ENCODE measurements at places on chromosomes 3 and 15.
A peak's percentile ranks its signal among the peaks of the same experiment; 100 is the strongest.

DNA sequence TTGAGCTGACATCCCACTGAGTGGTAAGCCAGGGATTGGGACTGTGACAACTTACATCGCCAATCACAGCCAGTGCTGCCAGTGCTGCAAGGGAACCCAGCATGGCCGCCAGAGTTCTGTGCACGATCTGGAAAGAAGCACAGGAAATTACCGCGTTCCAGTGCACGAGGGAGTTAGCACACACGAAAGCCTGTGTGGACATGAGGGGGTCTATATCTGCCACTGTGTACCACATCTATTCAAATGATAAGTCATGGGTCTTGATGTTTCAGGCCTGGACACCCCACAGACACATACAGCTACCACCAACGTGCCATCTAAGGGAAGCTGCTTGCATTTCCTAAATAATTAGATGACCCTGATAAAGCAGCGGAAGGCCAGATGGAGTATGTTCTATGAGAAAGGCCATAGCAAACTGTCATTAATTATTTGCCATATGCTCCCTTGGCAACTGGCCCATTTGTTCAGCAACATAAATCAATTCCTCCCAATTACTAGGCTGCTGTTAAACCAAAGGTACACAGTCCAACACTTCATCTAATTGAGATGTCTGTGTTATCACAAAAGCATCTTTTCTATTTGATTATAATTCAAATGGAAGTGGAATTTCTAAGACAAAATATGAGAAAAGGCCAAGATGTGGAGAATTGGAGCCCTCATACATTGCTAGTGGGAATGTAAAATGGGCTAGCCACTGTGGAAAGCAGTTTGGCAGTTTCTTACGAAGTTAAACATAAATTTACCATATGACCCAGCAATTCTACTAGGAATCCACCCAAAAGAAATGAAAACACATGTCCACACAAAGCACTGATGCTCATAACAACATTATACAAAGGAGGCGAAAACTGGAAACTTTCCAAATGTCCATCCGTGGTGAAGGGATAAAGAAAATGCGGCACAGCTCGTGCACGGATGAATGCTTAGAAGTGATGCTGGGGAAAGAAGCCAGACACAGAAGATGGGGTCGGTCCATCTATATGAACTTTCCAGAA, 108.3 kb downstream of the OCA2 start:
- DNase-seq, result no peak
- peaks cover 6% of the 10 kb centered on the region for H3K4me1 ChIP-seq
- H3K27ac ChIP-seq, result no peak overlapping the region
- H3K36me3 ChIP-seq, result no peaks in the 10 kb centered on the region
- no peaks in the 10 kb centered on the region for H3K27me3 ChIP-seq
- H3K4me3 ChIP-seq, result no peak overlapping the region

DNA sequence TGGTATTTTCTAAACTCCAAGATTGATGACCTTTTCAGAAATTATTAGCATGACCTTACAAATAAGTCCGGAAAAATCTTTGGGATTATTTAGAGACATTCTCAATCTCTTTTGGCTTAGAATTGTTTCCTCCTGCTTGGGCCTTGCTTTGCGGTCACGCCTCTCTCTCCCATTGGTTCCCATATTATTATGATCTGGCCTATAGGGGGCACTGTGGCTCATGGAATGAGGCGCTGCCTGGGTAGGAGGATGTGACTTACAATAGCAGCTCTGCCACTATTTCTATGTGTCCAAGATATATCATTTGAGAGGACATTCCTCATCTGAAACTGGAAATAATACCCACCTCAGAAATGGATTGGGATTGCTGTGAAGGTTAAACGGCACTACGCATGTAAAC, 464.9 kb downstream of the MFSD1 start:
- no peak overlapping the region for H3K27ac ChIP-seq
- DNase-seq, result peak; percentile 65
- H3K27me3 ChIP-seq, result peaks cover 28% of the 10 kb centered on the region
- no peak overlapping the region for H3K4me3 ChIP-seq

- peaks cover 8% of the 10 kb centered on the region for H3K36me3 ChIP-seq
- H3K4me3 ChIP-seq, result no peak overlapping the region
- DNase-seq, result no peak
- H3K27ac ChIP-seq, result peak overlapping the region; percentile 86
- peaks cover 9% of the 10 kb centered on the region for H3K4me1 ChIP-seq
Measured at GRCh38 chr15:35717721-35718120, 171.8 kb upstream of the DPH6 start.

- peaks cover 12% of the 10 kb centered on the region for H3K4me1 ChIP-seq
- H3K4me3 ChIP-seq, result no peak overlapping the region
- DNase-seq, result no peak
- H3K36me3 ChIP-seq, result no peaks in the 10 kb centered on the region
- H3K27me3 ChIP-seq, result no peaks in the 10 kb centered on the region
Measured at GRCh38 chr3:170999737-171000242, 26.7 kb downstream of the SLC2A2 start.

DNA sequence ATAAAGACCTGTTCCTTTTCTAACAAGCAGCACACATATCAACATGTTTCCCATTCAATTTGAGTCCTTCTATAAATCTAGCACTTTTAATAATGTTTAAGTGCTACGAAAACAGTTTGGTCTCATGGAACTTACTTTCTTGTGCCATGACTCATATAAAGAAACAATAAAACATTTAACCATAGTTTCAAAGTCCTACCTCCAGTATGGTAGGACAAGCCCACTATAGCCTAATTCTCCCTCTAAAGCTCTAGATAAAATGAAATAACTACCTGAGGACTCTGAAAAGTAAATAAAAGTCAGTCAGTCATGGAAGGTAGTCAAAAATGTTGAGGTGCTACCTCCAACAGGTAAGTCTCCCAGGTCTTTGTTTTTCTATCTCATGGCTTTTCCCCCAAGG, 12.0 kb upstream of the PIK3CA start:
- no peak overlapping the region for H3K4me3 ChIP-seq
- no peak overlapping the region for H3K27ac ChIP-seq
- H3K36me3 ChIP-seq, result no peaks in the 10 kb centered on the region
- H3K4me1 ChIP-seq, result no peaks in the 10 kb centered on the region
- H3K27me3 ChIP-seq, result peaks cover 2% of the 10 kb centered on the region

DNA sequence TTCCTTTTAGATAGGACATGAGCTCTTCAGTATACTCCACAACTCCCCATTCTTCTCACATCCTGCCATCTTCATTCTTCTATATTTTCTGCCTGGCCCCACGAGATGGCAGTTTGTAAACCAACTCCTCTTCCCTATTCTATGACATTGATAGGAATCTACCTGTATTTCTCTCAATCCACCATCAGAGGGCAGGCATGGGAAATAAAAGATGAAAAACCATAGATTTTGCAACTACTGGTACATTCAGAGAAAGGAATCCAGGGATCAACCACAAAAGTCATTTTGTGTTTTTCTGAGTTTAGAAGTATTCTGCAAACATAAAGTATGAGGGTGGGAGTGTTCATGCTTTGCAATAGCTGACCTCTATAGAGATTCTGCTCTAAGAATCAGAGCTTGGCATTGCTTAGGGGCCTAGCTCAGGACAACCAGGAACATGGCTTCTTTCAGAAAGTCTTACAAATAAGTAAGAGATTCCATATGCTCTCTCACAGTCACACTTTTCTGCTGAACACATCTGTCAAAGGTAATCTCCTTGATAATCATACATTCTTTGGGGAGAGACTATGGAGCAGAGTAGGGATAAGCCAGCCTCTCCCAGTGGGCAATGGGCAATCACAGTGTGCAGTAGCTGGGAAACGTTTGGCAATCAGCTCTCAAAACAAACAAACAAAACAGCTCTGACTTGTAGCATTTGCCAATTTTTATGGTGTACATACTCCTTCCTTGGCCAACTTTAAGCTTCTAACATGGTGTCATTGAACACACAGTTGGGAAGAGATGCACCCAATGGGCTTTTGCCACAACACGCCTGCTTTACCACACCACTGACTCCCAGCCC, 43.1 kb upstream of the SLC25A36 start:
- H3K4me3 ChIP-seq, result no peak overlapping the region
- H3K27ac ChIP-seq, result no peak overlapping the region
- peaks cover 11% of the 10 kb centered on the region for H3K27me3 ChIP-seq
- peak; percentile 21 for DNase-seq

DNA sequence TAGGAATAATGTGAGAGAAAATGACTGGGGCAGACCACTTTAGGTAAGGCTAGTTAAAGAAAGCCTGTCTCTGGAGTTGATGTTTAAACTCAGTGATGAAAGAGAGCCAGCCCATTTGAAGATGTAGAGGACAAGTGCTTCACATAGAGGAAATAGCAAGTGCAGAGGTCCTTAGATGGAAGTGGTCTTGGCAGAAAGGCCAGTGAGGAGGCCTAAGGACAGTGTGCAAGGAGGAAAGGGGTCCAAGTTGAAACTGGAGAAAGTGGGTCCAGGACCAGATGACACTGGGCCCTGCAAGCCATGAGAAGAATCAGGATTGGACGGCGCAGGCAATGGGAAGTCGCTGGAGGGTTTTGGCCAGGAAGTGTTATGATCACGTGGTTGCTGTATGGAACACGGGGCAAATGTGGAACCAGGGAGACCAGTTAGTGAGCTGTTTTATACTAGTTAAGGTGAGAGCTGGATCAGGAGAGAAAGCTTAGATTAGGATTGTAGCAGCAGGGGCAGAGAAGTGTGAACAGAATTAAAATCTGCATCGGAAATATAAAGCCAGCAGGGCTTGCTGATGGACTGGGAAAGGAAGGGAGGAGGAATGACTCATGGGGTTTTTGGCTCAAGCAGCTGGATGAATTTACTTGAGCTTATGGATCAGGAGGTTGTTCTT, 48.0 kb upstream of the SCAANT1 start:
- H3K27ac ChIP-seq, result peak overlapping the region; percentile 62
- peaks cover 6% of the 10 kb centered on the region for H3K27me3 ChIP-seq
- peaks cover 2% of the 10 kb centered on the region for H3K36me3 ChIP-seq

GRCh38 chr3:46483825-46484224, 14.0 kb upstream of the RTP3 start:
- no peak for DNase-seq
- H3K27me3 ChIP-seq, result peaks cover 28% of the 10 kb centered on the region
- peaks cover 20% of the 10 kb centered on the region for H3K4me1 ChIP-seq
- H3K27ac ChIP-seq, result no peak overlapping the region

DNA sequence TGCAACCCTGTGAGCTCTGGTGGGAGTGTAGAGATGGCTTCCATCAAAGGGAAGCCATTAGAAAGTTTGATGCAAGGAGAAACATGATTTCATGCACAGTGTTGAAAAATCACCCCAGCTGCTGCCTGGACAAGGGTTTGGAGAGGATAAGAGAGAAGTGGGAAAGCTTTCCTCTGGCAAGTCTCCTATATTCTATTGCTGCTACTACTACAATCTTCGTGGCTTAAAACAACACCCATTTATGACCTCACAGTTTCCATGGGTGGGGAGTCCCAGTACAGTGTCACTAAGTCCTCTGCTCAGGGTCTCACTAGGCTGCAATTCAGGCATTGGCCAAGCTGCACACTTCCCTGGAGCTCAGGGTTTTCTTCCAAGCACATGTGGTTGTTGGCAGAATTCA, 229.3 kb downstream of the TAFA4 start:
- no peaks in the 10 kb centered on the region for H3K27me3 ChIP-seq
- DNase-seq, result no peak
- H3K36me3 ChIP-seq, result no peaks in the 10 kb centered on the region

DNA sequence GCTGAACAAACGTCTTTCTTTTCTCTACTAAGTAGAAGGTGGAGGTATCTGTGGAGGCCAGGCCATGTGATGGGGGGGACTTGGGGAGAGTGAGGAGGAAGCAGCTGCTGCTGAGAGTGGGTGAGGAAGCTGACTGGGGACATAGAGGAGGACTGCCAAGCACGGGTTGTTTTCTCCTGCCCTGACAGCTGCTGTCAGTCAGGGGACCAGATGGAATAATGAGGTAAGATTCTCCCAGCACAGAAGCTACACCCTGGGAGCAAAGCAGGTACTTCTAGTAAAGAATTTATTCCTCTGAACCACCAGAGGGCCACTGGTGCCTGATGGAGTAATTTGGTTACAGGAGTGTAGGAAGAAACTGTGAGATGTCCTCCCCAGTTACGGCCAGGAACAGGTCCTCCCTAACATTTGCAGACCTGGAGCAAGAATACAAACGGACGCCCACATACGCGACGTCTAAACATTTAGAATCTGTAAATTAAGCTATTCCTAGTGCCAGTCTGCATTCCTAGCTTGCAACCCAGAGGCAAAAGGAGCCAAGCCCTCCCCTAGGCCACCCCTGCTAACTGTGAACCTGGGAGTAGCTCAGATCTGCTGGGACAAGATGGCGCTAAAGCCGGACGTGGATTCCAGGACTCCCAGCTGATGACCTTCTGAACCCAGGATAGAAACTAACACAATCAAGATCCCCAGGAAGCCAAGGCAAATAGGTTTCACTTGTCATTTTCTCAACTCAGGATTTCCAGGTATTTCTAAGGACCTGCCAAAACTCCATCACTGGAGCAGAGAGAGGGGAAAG, 14.8 kb downstream of the CRYGS start:
- H3K27me3 ChIP-seq, result peaks cover 5% of the 10 kb centered on the region
- H3K36me3 ChIP-seq, result peaks cover 5% of the 10 kb centered on the region
- H3K27ac ChIP-seq, result no peak overlapping the region
- no peak for DNase-seq

GRCh38 chr3:161081633-161082032, 23.5 kb downstream of the B3GALNT1 start:
- no peak overlapping the region for H3K27ac ChIP-seq
- H3K4me1 ChIP-seq, result no peaks in the 10 kb centered on the region
- peaks cover 13% of the 10 kb centered on the region for H3K36me3 ChIP-seq
- no peaks in the 10 kb centered on the region for H3K27me3 ChIP-seq
- DNase-seq, result no peak

- H3K36me3 ChIP-seq, result peaks cover 7% of the 10 kb centered on the region
- H3K27ac ChIP-seq, result no peak overlapping the region
- H3K4me1 ChIP-seq, result peaks cover 19% of the 10 kb centered on the region
Measured at GRCh38 chr3:150497956-150498355, 48.3 kb downstream of the SERP1 start.

- no peaks in the 10 kb centered on the region for H3K4me1 ChIP-seq
- H3K36me3 ChIP-seq, result peaks cover 43% of the 10 kb centered on the region
- H3K4me3 ChIP-seq, result no peak overlapping the region
- no peaks in the 10 kb centered on the region for H3K27me3 ChIP-seq
Measured at GRCh38 chr3:156711113-156711512, 36.7 kb downstream of the TIPARP start.

- H3K36me3 ChIP-seq, result no peaks in the 10 kb centered on the region
- no peak for DNase-seq
- H3K27ac ChIP-seq, result no peak overlapping the region
- H3K4me3 ChIP-seq, result no peak overlapping the region
Measured at GRCh38 chr15:91911844-91912243, 58.3 kb downstream of the SLCO3A1 start.

DNA sequence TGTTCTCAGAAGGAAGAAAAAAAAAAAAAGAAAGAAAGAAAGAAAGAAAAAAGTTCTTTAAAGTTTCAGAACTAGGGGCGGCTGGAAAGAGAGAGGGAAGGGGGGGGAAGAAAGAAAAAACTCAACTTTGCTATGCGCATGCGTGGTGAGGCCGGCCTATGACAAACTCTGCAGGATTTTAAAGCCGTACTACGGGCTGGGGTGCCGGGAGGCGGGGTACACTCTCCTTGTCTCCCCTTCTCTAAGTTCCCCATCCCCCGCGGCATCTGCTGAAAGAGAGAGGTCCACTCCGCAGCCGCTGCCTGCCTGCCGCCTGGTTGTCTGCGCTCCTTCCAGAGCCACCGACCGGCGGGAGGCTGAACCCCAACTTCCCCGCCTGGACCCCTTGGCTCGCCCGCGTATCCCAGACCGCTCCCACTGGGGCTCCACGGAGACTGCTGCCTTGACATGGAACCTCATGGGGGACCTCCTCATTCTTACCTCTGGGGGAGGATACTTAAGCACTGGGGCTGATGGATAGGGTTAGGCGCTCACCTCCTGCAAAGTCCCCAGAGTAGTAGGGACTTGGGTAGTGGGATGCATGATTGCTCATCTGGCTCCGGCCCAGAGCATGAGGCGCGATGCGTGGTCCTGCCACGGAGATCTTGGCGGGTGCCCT, 1.4 kb upstream of the WNT5A start:
- peak overlapping the region; percentile 95 for H3K4me3 ChIP-seq
- DNase-seq, result peak; percentile 77
- H3K27ac ChIP-seq, result peak overlapping the region; percentile 93
- H3K27me3 ChIP-seq, result peaks cover 15% of the 10 kb centered on the region
